ENCODE measurements at places on chromosomes 16 and 17.

GRCh38 chr17:12996941-12997340 lies 20.9 kb downstream of the ELAC2 start:
- DNase-seq = no peak
- no peaks in the 10 kb centered on the region for H3K27me3 ChIP-seq
- no peaks in the 10 kb centered on the region for H3K4me1 ChIP-seq

DNA sequence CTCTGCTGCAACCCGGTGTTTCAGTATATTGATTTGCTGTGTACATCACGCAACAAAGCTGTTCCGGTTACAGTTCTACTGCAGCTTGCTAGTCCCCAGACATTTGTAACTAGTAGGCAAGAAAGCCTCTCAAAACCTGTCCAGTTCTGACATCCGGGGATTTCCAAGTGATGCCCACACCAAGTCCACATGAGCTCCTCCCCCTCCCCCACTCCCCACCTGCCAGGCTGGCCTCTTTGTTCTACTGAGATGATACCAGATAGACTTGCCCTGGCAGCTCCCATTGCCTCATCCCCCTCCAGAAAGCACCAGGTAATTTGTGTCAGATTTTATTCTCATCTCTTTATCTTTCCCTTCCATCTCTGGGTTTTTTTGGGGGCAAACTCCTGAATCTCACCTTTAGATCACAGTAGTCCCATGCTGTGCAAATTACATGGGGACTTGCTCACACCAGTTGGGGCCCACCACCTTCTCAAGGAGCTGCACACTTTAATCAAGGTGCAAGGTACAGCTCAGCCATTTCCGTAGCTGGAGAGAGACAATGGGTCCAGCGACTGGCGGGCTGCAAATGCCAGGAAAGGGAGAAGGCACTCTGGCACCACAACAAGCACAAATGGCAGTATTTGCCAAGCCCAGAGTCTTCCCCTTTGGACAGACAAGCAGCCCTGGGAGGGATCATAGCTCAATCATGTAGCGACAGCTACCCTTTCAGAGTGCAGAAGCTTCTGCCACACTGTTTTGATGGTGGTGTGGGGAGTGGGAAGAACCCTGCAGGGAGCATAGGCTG lies 183.1 kb downstream of the CYLD start:
- no peaks in the 10 kb centered on the region for H3K36me3 ChIP-seq
- no peaks in the 10 kb centered on the region for H3K27me3 ChIP-seq
- no peaks in the 10 kb centered on the region for H3K4me1 ChIP-seq
- no peak overlapping the region for H3K4me3 ChIP-seq

GRCh38 chr16:9357829-9358228 lies 266.4 kb downstream of the HAPSTR1 start:
- no peak overlapping the region for H3K27ac ChIP-seq
- H3K27me3 ChIP-seq = no peaks in the 10 kb centered on the region
- no peaks in the 10 kb centered on the region for H3K4me1 ChIP-seq
- no peak overlapping the region for H3K4me3 ChIP-seq

- H3K27me3 ChIP-seq = no peaks in the 10 kb centered on the region
- no peak for DNase-seq
- H3K27ac ChIP-seq = no peak overlapping the region
- no peak overlapping the region for H3K4me3 ChIP-seq
These were observed 383.0 kb downstream of the MAF start for GRCh38 chr16:79217375-79218011.

DNA sequence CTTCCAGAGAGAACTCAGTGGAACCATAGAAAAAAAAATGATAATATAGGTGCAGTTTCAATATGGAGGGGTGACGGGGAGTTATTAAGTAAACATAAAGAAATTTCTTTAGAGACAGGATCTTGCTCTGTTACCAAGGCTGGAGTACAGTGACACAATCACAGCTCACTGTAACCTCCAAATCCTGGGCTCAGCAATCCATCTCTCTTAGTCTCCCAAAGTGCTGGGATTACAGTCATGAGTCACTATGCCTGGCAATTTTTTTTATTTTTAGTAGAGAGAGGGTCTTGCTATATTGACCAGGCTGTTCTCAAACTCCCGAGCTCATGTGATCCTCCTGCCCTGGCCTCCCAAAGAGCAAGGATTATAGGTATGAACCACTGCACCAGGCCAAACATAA lies 48.8 kb downstream of the NLRC5 start:
- no peaks in the 10 kb centered on the region for H3K4me1 ChIP-seq
- no peak for DNase-seq
- no peaks in the 10 kb centered on the region for H3K27me3 ChIP-seq
- H3K4me3 ChIP-seq = no peak overlapping the region
- H3K27ac ChIP-seq = no peak overlapping the region

GRCh38 chr16:1112506-1113184 lies 16.6 kb upstream of the C1QTNF8 start:
- H3K27ac ChIP-seq = no peak overlapping the region
- no peaks in the 10 kb centered on the region for H3K36me3 ChIP-seq
- H3K4me3 ChIP-seq = no peak overlapping the region
- no peak for DNase-seq

DNA sequence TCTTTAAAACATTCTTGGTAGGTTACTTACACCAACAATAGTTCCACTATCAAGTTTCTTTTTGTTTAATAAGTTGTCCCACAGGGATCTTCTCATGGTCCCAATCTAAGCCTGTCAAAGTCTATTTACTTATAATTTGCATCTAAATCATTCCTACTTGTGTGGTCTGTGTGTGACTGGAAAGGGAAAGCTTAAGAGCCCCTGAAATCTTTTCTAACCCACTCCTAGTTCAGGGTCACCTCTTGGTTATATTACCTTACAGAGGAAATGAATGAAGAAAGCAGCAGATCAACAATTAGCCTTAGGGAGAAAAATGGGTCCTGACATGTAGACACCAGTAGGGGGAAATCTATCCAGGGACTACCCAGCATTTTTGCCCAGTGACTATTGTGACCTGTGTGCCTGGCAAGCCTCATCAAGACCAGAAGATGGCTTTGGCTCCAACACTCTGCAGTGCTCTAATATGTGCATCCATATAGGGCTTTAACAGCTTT lies 110.4 kb upstream of the HAS3 start:
- no peaks in the 10 kb centered on the region for H3K4me1 ChIP-seq
- no peak overlapping the region for H3K4me3 ChIP-seq
- no peaks in the 10 kb centered on the region for H3K36me3 ChIP-seq
- no peaks in the 10 kb centered on the region for H3K27me3 ChIP-seq
- no peak for DNase-seq

DNA sequence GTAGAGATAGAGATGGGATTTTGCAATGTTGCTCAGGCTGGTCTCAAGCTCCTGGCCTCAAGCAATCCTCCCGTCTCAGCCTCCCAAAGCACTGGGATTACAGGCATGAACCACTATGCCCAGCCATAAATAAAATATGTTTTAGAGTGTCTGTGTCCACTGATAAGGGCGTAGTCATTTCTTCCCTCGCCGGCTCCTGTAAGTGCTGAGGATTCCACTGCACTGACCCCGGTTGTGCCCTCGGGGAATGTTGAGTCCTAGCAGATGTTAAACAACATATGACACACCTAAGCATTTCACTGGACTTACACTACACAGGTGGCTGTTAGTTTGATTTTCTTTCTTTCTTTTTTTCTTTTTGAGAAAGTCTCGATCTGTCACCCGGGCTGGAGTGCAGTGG lies 5.6 kb upstream of the SHMT1 start:
- no peak overlapping the region for H3K27ac ChIP-seq
- no peaks in the 10 kb centered on the region for H3K27me3 ChIP-seq
- H3K4me1 ChIP-seq = no peaks in the 10 kb centered on the region
- H3K4me3 ChIP-seq = no peak overlapping the region
- H3K36me3 ChIP-seq = no peaks in the 10 kb centered on the region
